ENCODE measurements at places on chromosomes 3 and 15.

DNA sequence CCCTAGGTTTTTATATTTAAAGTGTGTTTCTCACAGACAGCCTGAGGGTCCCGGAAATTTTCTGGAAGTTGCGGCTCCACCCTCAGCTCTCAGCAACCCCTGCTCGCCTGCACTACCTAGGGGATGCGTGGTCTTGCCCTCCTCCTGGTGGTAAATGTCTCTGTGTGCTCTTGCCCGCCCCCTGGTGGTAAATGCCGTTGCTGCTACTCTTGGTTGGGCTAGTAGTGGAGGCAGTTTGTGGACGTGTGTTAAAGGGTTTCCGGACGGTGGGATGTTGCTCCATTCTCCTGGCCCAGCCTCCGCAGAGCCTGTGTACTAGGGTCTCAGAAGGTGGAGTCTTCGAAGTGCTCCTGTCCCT, 27.4 kb downstream of the STOML1 start:
- DNase-seq: peak; percentile 74

GRCh38 chr3:147391781-147392624, 14.3 kb downstream of the ZIC4 start:
- DNase-seq: peak; percentile 85

GRCh38 chr15:71203586-71204474, 88.6 kb downstream of the THSD4 start:
- peak; percentile 70 for DNase-seq

DNA sequence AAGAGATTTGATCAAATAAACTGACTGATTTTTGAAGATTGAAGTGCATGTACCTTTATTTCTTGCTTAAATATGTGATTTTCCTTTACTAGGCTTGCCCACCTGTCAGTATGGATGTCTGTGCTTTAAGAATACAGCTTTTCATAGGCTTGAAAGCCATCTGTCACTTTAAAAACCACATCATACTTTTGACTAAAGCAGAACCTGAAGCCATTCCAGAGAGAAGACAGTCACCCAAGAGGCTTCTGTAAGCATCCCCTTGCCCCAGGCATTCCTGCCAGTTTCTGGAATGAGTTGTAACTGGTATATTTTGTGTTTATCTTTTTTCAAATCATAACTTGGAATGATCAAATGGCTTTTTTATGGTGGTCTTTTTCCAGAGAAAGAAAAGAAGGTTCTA, 24.0 kb downstream of the HPS3 start:
- no peak for DNase-seq

DNA sequence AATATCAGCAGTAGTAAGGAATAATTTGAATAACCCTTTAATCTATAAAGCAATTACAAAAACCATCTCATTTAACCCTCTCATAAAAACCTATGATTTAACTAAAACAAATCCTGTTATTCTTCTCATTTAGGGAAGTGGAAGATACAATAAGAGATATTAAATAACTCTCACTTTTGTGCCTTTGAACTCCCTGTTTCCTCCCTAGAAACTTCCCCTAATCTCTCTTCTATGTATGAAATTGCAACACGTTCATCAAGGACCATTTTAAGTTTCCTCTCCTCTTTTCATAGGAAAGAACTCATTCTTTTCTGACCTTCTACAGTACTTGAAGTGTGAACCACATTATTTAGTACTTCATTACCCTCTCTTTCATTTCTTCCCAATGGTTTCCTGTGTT, 18.8 kb upstream of the FAM81A start:
- no peak for DNase-seq

DNA sequence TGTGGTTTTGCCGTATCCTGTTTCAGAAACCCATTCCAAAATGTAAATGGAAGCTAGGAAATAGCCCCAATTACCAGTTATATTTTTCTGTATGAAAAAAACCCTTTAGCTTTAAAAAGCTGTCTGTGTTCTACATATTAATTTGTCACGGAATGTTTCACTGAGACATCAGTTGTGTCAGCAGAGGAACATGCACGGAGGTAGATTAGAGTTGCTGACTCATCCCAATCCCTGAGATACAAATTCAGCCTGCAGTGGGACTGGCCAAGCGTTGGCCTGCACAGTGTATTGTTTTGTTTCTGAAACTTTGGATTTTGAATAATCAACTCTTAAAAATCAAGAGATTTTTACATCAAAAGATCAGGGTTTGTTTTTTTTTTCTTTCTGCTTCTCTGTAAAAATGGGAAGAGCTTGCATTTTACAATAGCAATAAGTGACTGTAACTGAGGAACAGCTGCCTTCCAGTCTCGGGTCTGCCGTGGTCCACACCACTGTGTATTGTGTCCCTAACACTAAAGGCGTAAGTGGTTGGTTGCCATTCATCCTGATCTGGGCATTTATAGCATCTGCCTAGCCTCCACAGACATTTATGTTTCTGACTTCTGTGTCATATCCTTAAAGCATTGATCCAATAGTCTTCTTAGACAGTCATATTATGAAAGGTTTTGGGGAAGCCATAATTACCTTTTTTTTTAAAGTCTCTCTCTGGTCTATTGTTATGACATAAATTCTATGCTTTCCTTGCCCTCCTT, 218.1 kb downstream of the ADAMTSL3 start:
- DNase-seq: peak; percentile 63

- peak; percentile 82 for DNase-seq
Observed at GRCh38 chr3:192566706-192567290, 160.5 kb downstream of the FGF12 start.

- peak; percentile 82 for DNase-seq
Observed at GRCh38 chr3:37668431-37668817, 193.3 kb upstream of the CTDSPL start.

DNA sequence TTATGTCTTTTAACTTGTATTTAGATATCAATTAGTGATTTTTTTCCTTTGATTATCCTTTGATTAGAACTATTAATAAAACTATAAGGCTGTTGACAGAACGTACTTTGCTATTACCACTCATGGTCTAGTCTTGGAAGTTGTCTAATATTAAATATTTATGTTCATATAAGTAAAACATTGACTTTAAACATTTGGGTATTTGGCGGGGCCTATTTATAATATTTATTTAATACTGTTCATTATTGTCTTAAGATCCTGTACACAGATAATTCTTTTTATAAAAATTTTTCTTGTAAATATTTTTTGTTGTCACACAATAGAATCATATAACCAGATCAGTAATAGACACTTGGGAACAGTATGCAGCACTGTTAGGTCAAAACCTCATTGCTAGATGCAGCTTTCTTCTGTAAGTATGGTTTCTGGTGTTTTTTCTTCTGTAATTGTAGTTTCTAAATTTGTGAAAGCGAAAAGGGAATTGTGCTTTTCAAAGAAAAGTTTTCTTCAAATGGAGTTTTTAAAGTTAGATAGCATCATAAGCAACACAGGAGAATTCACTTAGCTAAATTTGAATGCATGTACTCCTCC, 93.4 kb downstream of the FNDC3B start:
- no peak for DNase-seq

DNA sequence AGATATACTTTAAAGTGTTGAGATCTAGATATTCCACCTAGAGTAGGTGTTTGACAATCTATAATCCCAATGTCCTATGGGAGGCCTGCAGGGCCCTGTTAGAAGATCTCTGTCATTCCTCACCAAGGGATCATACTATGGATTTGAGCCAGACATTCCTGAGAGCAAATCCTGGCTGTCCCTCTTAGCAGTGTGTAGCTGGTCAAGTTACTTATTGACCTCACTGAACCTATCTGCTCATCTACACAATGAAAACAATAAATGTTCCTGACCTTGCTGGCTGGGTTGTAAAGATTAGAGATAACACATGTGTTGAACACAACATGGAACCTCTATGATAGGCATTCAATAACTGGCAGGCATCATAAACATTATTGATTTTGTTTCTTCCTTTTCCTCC, 265.6 kb upstream of the ATP11B start:
- DNase-seq: peak; percentile 59

GRCh38 chr3:17655743-17656142, 86.7 kb downstream of the TBC1D5 start:
- no peak for DNase-seq

- no peak for DNase-seq
Observed at GRCh38 chr3:49523756-49524747, 30.2 kb upstream of the BSN start.

GRCh38 chr3:43152649-43153048, 46.8 kb upstream of the POMGNT2 start:
- DNase-seq: peak; percentile 60

DNA sequence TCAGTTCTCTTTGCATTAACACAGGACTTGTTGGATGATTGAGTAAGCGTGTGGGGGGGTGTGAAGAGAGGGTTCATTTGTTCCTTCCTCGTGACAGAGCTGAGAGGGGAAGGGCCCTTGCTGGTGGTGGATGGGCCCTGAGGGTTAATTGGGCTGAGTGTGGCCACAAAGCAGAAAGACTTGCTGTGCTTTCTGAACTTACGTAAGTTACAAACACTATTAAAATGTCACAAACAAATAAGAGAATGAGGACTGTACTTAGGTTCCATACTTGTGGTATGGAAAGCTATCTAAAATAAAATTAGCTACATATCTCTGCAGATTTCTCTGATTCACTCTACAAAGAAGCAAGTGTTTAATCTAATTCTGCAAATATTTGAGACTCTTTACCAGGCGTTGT, 231.3 kb downstream of the LPP start:
- peak; percentile 23 for DNase-seq

- DNase-seq: peak; percentile 46
Observed at GRCh38 chr3:129313665-129314385, 35.2 kb downstream of the HMCES start.

DNA sequence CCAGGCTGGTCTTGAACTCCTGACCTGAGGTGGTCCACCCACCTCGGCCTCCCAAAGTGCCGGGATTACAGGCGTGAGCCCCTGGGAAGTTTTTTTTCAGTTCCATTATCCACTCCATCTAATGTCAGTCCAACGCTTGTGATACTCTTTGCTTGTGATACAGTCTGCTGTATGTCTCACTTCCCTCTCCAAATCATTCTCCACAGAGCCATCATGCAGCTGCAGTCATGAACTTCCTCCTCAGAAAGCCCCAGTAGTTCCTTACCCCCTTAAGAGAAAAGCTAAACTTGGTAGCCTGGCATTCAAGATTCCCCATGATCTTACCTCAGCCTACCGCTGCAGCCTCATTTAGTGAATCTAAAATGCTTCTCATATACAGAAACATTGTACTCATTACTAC, 2.3 kb downstream of the ARPC4 start:
- DNase-seq: no peak

GRCh38 chr3:89488800-89489580, 381.6 kb downstream of the EPHA3 start:
- no peak for DNase-seq

DNA sequence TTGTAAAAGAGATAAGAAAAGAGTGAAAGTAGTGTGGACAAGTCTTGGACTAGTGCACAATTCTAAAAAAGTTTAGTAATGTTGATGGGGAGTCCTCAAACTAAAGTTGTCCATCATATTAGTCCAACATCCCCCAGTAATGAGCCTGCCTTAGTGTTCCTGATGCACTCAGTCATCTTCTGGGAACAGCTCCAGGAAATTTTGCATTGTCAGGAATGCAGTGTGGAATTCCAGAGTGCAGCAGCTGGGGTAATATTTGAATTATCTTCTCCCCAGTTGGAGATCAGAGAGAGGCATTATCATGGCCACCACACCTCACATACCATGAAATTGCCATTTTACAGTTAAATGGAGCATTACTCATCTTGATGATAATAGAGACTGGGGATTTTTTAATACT, 528.8 kb upstream of the NAALADL2 start:
- DNase-seq: peak; percentile 87

- no peak for DNase-seq
Observed at GRCh38 chr3:86995537-86995936, 4.6 kb upstream of the VGLL3 start.
